Foreskin melanocyte (primary cell): ENCODE measurements at places on chromosomes 3 and 15.

GRCh38 chr3:118781839-118782238 lies 252.8 kb downstream of the IGSF11 start:
- DNase-seq, result no peak

GRCh38 chr3:154168998-154169795 lies 48.0 kb downstream of the ARHGEF26 start:
- DNase-seq, result no peak

- no peak for DNase-seq
These were observed 76.1 kb upstream of the THBS1 start for GRCh38 chr15:39504808-39505207.

- no peak for DNase-seq
These were observed 126.4 kb downstream of the IMPG2 start for GRCh38 chr3:101193957-101194356.

GRCh38 chr15:51155891-51156290 lies 61.2 kb upstream of the TNFAIP8L3 start:
- DNase-seq, result no peak
